T-cell (primary cell): ENCODE measurements at places on chromosomes 3 and 15.

- peaks cover 12% of the 10 kb centered on the region for H3K4me1 ChIP-seq
- H3K27me3 ChIP-seq: no peaks in the 10 kb centered on the region
- peak; percentile 41 for DNase-seq
- H3K4me3 ChIP-seq: no peak overlapping the region
- peaks cover 11% of the 10 kb centered on the region for H3K36me3 ChIP-seq
Measured at GRCh38 chr3:49671291-49672288, 2.6 kb upstream of the APEH start.

- DNase-seq: no peak
- H3K27ac ChIP-seq: no peak overlapping the region
- H3K4me1 ChIP-seq: no peaks in the 10 kb centered on the region
- no peaks in the 10 kb centered on the region for H3K36me3 ChIP-seq
Measured at GRCh38 chr15:87843312-87843711, 413.2 kb downstream of the NTRK3 start.

GRCh38 chr3:193947596-193947995 lies 188.4 kb upstream of the HES1 start:
- no peaks in the 10 kb centered on the region for H3K4me1 ChIP-seq
- H3K27ac ChIP-seq: no peak overlapping the region
- no peaks in the 10 kb centered on the region for H3K36me3 ChIP-seq
- H3K4me3 ChIP-seq: no peak overlapping the region

GRCh38 chr3:109806929-109807328 lies 469.6 kb upstream of the DPPA4 start:
- peaks cover 30% of the 10 kb centered on the region for H3K4me1 ChIP-seq
- H3K27me3 ChIP-seq: no peaks in the 10 kb centered on the region
- no peaks in the 10 kb centered on the region for H3K36me3 ChIP-seq
- H3K27ac ChIP-seq: peak overlapping the region; percentile 88

DNA sequence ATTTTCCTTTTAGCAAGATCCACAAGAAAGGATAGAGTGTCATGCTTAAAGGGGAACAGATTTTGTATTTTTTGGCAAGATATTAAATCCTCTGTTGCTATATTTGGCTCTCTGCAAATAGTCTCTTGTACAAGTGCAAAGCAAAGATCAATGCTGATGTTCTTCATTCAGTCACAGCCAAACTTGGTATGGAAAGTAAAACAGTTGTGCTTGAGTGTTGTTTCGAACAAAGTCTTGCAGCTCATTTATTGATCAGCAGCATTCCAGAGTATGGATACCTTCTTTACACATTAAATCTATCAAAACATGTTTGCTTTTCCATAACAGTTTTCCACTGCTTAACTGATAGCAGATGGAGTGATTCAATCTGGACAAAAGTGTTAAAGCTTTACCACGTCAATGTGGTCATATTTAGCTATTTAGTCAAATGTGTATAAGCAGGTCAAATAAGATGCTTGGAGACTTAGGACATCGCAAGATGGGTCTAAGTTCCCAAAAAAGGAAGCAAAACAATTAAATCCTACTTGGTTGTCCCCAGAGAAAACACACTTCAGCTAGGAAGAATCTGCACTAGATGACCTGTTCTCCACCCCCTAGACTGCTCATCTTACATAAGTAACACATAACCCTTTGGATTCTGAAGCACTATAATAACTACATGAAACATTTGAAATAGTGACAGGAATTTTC lies 52.4 kb downstream of the VGLL3 start:
- H3K36me3 ChIP-seq: no peaks in the 10 kb centered on the region
- no peak for DNase-seq
- H3K27me3 ChIP-seq: no peaks in the 10 kb centered on the region
